ENCODE measurements at places on chromosomes 13 and 19.
A peak's percentile ranks its signal among the peaks of the same experiment; 100 is the strongest.

DNA sequence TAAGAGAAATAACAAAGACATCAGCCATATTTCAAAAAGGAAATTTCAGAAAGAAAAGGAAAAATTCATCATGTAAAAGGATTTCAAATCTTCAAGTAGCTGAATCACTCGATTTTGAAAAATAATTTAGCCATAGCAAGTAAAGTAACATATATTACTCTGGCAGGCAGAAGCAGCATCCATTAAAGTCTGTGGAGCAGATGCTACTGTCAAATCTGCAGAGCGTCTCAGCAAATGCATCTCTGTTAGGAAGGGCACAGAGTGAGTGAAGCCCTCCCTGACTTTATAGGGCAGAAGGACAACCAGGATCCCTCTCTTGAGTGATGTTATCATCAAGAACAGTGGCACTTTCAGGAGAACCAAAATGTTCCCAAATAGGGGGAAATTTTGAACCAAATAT, 445.5 kb downstream of the EFNB2 start:
- no peak for DNase-seq

- no peak for DNase-seq
Observed at GRCh38 chr19:17902701-17903100, 30.1 kb upstream of the CCDC124 start.

DNA sequence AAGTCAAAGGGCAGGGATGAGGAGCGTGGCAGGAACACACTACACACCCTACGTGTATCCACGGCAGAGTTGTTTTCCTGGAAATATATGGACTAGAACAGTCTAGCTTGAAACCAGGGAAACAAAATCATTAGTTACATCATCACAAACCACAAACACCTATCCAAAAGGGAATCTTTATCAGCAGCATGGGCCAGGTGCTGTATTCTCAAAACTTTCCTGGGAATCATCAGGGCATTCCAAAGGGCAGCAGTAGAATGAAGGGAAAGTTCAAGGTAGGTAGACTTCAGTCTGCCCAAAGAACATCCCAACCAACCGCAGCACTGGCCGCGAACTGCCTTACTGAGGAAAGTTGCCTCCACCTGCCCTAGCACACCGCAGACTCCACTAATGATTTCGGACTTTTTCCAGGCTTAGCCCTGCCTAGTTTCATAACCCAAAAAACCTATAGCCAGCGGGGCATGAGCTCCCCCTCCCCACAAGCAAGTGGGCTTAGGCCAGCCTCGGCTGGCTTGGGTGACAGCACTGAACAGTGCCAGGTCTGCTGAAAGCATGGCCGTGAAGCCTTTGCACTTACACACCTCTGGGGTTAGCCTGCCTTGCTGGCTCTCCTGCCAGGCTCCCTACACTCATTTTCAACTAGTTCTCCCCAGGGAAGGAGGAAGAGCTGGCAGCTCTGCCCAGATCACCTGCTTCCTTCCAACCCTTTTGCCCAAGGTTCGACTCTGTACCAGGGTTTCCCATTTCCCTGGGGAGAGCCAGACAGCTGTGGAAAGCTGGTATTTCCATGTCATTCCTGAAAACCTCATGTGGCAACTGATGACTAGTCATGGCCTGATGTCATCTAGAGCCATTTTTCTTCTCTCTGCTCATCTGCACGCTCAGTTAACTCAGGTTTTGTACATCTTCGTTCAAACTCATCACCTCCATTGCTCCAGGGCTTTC, 77.3 kb upstream of the UBAC2 start:
- no peak for DNase-seq

- no peak for DNase-seq
Observed at GRCh38 chr13:24640752-24641151, 39.5 kb upstream of the ATP12A start.

DNA sequence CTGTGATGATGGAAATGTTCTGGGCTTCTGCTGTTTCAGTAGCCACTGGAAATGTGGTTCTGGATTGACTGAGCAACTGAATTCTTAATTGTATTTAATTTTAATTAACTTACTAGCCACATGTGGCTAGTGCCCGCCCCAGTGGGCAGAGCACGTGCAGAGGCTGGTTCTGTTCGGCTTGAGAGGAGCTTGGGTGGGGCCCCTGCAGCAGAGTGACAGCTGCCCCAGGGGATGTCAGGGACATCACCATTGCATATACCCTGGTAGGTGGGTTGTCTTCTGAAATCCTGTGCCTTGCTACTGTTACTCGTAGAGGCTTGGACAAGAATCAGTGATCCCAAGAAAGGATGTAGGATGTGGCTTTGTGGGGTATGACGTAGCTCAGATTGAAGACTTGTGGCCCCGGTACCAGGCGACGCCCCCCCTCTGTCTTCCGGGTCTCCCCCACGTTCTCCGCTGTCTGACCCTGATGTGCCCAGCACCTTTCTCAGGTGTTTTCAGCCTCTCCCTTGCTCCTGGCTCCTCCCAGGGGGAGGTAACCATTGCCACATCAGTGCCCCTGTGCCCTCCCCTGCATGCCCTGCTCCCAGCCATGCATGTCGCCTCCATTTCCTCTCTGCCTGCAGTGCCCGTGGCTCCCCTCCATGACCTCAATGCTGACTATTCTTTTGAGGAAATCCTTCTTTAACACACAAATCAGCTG, 102.6 kb upstream of the RNF113B start:
- no peak for DNase-seq

- DNase-seq = no peak
Observed at GRCh38 chr19:55299991-55300390, 16.2 kb downstream of the BRSK1 start.

- no peak for DNase-seq
Observed at GRCh38 chr13:24748061-24748400, 15.9 kb upstream of the RNF17 start.

DNA sequence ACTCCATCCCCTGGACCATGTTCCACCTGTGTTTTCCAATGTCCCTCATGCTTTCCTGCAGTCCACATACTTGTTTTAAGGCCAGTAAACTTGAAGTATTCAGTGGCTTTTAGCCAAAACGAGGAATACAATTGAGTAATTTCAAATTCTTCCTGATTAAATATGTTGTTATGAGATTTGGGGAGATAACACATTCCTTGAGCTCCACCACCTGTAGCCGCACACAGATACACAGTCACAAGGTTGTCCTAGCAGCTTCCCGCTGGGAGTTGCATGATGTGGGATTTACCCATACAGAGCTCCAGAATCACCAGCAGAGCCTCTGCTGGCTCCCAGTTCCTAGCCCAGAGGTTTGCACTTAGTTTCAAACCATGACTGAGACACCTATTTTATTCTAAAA, 53.6 kb upstream of the FRY start:
- DNase-seq = no peak

DNA sequence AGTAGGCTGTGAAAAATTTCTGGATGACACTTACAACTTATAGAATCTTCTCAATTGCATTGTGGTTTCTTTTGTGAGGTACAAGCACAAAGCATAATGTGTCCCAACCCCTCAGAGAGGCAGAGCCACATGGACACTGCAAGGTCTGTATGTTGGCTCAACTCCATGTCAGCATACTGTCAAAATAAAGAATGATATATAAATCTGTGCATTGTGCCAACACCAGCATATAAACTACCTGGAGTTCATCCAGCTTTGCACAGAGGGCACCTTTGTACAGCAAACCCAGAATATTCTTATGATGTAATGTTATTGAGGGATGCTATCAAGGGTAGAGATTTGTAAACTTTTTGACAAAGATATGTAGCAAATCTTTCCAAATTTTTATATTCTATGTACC, 1065.8 kb upstream of the MIR17HG start:
- DNase-seq = no peak

DNA sequence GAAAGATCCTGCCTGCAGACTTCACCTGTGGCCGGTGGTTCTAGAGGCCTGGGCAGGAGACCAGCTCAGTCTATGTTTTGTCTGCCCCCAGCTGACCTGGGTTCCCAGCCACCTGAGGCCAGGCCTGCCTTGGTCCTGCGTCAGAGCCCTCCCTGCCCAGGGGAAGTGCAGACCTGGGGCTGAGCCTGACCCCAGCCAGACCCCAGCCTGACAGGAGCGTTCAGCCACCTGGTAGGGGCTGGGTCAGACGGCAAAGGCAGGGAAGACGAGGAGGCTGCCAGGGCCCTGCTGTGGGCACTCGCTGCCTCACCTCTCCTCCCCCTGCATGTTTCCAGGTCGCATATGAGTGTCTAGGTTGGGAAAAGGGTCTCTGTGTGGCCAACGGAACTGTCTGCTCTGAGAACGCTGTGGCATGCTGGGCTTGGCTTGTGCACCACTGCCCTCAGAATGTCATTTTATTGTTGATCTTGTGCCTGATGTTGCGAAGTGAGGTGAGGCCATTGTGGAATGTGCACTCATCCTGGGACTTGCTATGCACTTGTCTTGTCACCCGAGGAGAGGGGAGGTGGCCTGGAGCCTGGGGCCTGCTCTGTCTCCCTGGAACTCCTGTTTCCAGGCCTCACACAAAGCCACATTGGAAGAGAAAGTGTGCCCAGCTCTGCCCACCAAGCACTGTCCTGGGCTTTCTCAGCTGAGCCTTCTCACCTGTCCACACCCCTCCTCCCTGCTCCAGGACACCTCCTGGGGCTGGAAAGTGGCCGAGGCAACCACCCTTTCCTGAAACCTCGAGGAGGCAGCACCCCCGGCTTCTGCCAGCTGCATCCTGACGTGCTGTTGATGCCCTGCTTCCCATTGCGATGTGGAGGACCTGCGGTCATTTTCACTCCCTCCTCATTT, 15.2 kb upstream of the MCF2L start:
- DNase-seq = no peak

DNA sequence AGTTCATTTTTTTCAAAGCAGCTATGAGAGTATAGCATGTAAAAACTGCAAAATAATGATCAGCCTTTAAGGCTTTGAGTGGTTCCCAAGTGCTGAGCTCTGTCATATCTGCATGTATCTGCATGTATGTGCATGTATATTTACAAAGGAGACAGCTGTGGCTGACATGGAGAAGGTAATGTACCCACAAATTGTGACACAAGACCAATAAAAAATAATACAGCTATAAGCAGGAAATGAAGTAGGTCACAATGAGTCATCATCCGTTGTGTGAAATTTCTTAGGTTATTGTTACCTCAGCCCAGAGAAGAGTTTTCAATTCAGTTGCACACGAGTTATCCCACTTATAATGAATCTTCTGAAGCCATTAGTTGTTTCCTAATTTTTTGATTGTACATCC, 60.9 kb upstream of the MED4 start:
- DNase-seq = peak; percentile 91

GRCh38 chr13:61900033-61900432, 484.4 kb upstream of the PCDH20 start:
- DNase-seq = no peak

- DNase-seq = peak; percentile 42
Observed at GRCh38 chr13:98672947-98673613, 79.4 kb downstream of the SLC15A1 start.

- DNase-seq = no peak
Observed at GRCh38 chr13:64090311-64090710, 2674.7 kb upstream of the PCDH20 start.

DNA sequence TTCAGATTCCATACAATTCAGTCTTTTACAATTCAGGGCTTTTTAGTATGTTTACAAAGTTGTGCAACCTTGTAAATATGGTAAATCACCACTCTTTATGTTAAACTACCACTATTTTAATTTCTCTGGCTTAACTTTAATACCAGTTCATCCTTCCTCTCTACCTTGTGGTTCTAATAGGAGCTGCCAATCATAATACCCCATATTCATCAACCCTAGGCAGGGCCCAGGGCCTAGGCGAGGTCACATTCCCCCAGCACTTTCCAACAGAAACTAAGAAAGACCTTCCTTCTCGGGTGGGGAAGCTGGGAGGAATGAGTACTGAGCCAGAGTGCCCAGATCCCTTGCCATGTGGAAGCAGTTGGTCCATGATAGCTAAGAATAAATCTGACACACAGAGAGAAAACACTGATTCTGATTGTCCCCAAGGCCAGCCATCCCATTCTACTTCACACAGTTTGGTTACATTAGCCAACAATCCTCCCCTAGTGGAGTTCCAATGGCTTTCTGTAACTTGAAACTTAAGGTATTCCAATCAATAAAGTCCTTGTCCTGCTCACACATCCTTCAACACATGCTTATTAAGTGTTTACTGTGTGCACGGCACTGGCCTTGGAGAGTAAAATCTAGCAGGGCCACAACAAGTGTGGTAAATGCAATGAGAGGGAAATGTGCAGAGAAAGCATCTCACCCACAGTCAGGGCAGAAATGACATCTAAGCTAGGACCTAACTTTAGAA, 76.8 kb downstream of the NUFIP1 start:
- no peak for DNase-seq

GRCh38 chr19:32404933-32405430, 588 bp upstream of the DPY19L3 start:
- DNase-seq = no peak

DNA sequence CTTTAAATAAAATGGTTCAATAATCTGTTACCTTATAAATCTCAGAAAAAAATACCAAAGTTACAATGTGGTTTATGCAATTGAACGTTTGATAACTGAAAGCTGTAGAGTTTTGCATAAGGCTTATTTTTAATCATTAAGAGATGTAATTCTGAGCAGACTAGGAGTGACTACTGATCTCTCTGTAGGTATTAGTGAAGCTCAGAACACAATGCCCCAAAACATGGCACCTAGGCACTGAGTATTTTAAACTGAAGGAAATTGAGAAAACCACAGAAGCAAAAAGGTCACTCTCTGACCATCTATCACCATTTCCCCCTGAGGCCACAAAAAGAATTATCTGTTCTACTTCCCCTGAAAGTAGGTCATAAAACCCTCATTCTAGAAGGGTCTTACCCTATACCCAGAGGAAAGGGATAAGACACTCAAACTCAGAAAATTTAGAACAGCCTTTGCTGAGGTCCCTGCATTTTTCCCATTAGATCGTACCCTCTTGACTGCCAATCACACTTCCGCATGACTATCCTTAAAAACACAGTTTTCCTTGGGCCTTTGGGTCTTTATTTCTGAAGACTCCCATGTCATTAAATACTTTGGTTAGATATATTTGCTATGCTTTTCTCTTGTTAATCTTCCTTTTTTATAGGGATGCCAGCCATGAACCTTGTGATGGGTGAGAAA, 158.1 kb downstream of the PCDH9 start:
- DNase-seq = no peak

- no peak for DNase-seq
Observed at GRCh38 chr13:76958841-76959432, 10.6 kb downstream of the ACOD1 start.

DNA sequence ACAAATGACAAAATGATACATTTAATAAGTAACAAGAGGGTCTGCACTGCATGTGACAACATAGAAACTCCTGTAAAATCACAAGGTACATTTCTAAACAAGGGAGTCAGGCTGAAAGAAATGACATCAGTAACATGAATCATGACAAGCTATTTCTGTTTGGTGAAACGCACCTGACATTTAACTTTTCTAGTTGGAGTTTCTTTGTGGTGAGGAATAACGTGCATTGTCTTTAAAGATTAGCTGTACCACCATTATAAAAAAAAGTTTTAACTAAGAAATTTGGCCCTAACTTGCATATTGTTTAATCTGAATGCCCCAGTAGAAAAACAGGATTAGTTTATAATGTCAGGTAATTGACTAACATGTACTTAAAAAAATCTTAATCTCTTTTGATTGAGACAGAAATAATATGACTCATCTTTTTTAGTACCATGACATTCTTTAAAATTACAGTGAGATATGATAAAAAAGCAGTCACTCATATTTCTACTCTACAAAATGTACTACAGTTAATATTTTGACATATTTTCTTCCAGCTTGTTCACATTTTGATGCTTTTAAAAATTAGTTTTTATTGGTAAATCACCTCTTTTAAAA, 418.2 kb downstream of the KLF12 start:
- peak; percentile 73 for DNase-seq

- no peak for DNase-seq
Observed at GRCh38 chr19:27765397-27765796, 1447.6 kb downstream of the UQCRFS1 start.

Measured in CD4-positive, alpha-beta T cell treated with Interleukin-4 for 4 hours (primary cell).